ENCODE measurements at places on chromosomes 5 and 9.

DNA sequence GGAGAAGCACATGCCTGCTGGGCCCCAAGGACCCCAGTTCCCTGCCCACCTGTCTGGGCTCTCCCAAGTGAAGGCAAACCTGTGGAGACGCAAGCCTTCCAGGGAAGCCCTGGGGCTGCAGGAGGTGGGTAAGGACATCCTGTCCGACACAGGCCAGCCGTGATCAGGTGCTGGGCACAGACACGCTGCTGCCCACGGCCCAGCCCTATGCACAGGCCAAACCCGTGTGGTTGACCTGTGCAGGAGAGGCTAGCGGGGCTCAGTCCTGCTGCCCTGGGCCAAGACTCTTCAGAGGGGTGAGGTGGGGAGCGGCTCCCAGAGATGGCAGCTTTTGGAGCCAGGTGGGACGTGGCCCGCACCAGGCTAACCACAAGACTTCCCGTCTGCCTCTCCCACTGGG is 14.3 kb downstream of the LHX3 start:
- no peak for DNase-seq

DNA sequence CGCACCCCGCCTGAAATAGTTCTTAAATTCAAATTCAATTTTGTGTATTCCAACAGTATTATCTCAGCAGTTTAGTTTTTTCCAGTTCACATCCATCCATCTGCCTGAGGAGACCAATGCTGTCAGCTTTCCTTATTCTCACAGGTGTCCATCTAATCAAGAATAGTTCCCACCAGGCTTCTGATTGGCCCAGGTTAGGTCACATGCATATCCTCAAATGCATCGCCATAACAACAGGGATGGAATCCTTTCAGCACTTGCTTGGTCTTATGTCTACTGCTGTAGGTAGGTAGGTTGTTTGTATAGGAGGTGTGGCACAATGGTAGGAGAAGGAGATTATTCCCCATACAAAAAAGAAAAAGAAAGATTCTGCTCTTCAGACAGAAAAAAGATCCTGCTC is 91.2 kb downstream of the UBE2R2 start:
- DNase-seq = no peak

DNA sequence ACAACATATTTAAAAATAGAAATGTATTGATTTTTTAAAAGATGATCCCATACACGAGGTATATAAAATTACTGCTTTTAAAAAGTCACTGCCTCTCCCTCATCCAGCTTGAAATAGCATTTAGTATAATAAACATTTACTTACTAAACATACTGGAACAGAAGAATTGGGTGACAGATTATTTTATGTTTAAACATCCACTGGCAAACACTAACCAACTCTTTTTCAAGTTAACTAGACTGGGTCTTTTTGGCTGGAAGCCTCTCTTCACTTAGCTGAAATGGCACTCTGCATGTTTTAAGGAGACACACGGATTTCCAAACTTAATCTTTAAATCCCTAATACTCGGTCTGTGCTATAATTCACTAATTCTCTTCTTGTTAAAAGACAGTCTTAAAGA is 19.0 kb downstream of the CTXN3 start:
- DNase-seq = no peak

DNA sequence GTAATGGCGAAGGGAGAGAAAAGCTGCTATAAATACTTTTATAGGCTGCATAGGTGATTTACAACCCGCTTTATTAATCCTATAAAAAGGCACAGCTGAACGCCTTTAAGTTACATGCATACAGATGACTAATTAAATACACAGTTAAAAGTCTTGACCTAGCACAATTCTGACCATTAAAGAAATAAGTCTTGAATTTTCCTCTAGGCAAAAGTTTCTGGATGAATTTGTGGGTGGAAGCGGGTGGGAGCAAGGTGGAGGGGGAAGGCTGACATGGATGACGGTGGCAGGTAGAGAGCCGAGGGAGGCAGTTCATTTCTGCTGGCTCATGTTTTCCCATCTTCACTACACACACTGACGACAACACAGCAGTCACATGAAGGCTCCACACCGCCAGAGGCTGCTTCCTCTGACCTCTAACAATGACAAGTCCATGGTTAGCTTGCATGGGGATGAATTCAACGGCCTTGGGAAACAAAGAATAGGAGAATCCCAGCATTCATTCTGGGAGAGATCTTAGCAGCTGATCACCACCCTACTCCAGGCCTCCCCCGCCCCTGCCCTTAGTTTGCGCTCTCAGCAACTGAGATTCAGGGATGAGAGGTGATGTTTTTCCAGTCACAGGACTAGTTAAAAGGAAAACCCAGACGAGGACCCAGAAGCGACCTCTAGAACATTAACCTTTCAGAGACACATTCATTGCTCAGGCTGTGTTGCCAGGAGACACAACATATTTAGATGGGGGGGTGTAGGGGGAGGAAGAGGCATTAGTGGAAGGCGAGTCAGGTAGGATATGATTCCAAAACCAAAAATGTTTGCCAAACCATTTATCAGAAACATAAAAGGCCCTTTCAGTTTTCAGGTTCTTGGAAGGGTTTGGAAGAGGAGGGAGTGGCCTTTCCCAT is 329.3 kb downstream of the PIK3R1 start:
- DNase-seq = no peak

DNA sequence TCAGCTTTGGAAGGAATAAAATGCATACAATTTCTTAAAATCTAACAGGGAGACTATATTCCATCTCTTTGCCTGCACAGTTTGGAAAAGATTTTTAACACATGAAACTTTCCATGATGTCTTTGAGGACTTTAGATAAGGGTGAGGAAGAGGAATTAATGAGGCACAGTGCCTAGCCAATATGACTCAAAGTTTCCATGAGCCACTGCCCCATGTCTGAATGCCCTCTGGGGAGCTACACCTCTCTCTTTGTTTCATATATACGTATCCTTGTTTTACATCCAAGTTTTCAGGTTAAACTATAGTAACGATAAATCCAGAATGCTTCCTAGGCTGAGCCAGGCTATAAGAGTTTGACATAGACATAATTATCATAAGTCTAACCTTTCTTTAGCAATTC is 349.3 kb upstream of the TLE4 start:
- DNase-seq = no peak

DNA sequence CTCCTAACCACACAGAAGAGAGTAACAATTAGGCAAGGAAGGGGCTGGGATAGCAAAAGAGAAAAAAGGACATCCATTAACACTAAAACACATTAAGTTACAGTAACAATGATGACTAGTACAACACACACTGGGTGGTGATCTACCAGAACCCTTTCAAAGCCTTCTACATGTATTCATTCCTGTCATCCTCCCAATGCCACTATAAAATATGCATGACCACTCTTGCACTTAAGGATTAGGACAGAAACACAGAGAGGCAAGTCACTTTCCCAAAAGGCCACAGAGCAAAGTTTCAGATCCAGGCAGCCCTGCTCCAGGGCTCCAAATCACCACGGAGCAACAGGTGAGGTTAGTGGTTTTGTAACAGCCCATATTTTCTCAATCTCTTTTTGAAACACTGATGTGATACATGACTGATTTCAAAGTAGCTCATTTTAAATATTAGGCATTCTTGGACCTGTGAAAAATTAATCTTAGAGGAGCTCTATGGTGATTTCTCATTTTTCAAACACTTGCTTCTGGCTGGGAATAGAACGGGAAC is 86.7 kb downstream of the AUH start:
- DNase-seq = no peak

DNA sequence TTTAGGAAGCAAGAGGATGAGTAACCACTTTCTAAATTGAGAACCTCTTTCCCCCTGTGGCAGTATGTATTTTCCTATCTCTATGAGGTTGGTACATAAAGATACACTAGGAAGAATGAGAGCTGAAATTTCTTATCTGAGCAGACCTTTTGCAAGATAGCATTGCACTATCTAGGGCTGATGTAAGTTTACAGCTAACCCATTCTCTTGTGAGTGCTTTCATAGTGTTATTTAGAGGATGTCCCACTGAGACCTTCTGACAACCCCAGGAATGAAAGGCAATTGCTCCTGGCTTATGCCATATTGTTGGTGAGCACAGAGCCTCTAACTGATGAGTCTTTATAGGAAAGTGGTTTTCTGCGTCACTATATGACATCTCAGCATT is 1209.3 kb upstream of the CDH6 start:
- DNase-seq = no peak

- no peak for DNase-seq
Measured at GRCh38 chr5:136210259-136210658, 17.3 kb upstream of the SMIM32 start.

GRCh38 chr9:33155393-33155792 is 11.7 kb downstream of the B4GALT1 start:
- no peak for DNase-seq

DNA sequence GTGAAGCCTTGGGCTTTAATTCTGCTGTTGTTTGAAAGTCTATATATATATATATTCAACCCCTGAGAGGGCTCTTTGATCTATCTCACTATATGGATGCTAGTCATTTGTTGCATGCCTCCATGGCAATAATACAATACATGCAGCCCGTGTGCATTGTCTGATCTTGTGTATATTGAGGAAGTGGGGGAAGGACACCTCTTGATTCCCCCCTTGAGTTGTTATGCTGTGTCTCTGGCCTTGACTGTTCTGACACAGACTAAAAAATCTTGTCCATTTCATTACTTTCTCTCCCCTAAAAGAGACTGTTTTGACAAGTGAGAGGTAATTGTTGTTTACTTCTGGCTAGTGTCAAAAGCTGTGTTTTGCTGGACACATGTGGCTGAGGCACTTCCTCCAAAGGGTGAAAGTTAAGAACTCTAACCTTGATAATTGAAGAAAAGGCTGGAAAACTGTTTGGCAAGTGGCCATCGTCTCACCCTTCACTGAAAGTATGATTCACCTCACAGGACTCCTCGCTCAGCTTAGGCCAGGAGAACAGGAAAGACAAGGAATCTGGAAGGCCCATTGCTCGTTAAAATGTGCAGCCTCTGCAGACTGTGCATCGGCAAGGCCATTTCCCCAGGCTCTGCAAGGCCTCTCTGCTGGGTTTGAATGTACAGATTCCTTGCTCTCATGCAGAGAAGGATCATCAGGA is 304.0 kb downstream of the PRELID2 start:
- no peak for DNase-seq

- no peak for DNase-seq
Measured at GRCh38 chr9:109272745-109273144, 48.1 kb downstream of the EPB41L4B start.

- DNase-seq = no peak
Measured at GRCh38 chr9:68763104-68763503, 58.1 kb downstream of the PIP5K1B start.

DNA sequence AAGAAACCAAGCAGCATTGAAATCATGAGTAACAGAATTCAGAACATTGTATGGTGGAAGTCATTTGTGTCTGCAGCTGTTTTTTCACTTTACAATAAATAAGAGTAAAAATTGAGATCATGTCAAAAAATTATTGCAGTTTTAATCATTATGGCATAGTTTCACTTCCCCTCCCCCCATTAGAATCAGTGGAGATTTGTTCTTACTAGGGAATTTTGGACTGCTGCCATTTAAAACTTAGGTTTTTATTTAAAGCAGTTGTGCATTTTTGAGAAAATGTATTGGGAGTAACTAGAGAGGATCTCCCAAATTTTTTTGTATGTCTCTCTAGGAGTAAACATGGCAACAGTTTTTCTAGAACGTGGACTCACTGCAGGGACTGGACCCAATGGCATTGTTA is 20.4 kb downstream of the GTF3C4 start:
- DNase-seq = no peak

GRCh38 chr5:533243-533954 is 9.2 kb upstream of the SLC9A3 start:
- DNase-seq = no peak

Data from activated CD4-positive, alpha-beta T cell treated with anti-CD3 and anti-CD28 coated beads, Interleukin-10, Interleukin-2, amounts not matched to agents 100 ng/mL and 50 ng/mL, durations not matched to agents 16 hours and 8 hours (primary cell).